ENCODE measurements at places on chromosomes 3 and 15.

DNA sequence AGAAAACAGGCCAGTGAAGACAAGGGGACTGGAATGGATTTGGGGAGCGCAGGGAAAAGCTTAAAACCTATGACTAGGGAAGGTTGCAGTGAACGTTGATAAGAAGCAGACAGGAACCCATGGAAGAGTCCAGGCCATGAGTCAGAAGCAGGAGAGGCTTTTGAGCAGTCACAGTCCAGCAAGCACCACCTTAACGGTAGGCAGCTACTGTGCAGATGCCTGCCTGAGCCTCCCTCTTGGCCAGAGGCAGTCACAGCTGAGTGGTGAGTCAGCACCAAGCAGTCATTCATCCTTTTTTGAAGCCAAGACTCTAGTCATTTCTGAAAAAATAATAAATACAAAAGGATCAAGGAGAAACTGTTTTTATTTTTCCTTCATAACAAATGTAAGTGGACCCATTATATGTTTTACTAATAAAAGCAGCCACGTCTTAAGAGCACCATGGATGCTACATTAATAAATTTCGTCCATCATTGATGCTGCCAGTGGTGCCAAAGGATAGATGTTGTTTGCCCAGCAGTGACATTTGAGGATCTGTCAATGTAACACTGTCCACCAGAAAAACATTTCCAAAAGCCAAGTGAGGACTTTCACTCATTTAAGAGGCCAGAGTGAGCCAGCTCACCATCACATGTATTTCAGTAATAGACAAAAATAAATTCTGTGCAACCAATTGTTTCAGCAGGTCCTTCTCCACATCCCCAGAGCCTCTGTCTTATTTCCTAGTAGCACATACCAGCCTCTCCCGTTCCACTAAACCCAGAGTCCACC, 42.1 kb upstream of the ACTC1 start:
- no peak for DNase-seq

GRCh38 chr3:134655706-134656105, 4.9 kb upstream of the KY start:
- no peak for DNase-seq

DNA sequence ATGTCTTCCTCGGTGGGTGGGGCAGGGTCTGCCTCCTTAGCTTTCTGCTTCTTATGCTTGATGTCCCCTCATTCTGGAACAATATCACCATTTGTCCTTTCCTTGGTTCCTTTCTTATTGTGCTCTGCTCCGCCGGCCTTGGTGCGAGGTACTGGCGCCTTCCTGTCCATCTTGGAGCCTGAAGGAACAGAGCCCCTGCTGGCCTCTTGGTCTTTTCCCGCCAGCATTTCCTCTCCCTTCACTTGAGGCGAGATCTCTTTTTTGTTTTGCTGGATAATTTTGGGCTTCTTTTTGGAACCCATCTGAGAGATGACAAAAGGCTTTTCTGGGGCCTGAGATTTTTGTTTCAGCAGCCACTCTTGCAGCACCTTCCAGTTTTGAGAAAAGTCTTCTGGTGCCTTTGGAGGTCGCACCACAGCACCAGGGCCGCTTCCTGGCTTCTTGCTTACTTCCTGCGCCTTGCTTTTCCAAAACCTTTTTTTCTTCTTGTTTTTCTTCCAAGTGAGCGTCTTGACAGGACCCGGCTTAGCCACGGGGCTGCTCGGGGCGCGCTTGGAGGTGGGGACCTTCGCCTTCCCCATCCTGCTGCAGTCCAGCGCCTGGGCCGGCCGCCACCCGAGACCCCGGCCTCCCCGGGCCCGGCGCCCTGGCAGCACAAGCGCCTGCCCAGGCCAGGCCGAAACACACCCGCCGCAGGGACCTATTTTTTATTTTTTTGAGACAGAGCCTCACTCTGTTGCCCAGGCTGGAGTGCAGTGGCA, 127.1 kb downstream of the KLF13 start:
- DNase-seq, result no peak

- no peak for DNase-seq
Observed at GRCh38 chr3:99466331-99466730, 172.1 kb upstream of the COL8A1 start.

- no peak for DNase-seq
Observed at GRCh38 chr3:30418443-30418842, 188.0 kb upstream of the TGFBR2 start.

- DNase-seq, result no peak
Observed at GRCh38 chr15:51267051-51267702, 71.2 kb downstream of the CYP19A1 start.

DNA sequence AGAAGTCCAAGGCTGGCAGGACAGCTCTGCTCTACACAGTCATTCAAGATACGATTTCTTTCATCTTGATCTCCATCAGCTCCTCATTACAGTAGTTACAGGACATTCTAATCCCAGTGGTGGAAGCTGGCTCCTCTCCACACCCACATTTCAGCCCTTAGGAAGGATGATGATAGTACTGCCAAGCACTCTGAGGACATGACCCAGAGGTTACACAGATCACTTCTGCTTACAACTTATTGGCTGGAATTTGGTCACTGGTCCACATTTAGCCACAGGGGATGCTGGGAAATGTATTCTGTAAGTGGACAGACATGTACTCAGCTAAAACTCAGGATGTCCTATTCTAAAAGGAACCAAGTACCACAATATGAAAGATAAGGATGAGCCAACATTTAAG, 77.1 kb downstream of the IQCH start:
- DNase-seq, result no peak

DNA sequence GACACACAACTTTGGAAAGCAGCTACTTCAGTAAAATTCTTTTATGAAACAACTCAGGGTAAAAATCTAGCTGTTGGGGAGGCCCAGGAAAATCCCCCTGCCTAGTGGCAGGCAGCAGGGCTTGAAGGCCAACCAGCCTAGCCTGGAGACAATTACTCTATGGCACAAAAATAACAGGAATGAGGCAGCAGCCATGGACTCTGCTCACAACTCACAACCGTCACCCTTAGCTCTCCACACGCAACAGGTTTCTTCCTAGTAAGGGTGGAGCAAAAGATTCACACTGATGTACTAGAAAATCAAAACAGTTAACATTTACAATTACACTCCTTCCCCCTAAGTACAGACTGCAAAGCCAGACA, 530 bp upstream of the FBXL22 start:
- DNase-seq, result no peak

GRCh38 chr3:47473391-47473790, 2.4 kb downstream of the SCAP start:
- no peak for DNase-seq

- DNase-seq, result no peak
Observed at GRCh38 chr15:78263351-78263781, 996 bp upstream of the DNAJA4 start.

DNA sequence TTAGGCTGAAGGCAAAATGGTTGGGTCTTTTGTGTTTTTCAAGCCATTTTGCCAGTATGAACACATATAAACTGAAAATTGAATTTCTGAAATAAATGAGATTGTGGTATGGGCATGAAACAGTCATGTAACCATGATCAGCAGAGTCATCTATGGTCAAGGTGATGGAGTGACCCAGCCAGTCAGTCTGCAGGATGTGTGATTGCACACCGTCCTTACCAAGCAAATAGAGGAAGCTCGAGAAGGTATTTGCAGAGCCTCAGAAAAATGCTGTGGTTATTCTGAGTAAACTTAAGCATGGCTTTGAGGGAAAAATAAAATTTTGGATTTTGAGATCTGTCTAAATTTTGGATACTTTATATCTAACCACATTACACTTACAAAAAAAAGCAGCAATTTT, 95.9 kb upstream of the RNF7 start:
- no peak for DNase-seq

GRCh38 chr15:89007989-89008388, 80.3 kb upstream of the ABHD2 start:
- no peak for DNase-seq

- no peak for DNase-seq
Observed at GRCh38 chr3:65168547-65168946, 480.7 kb upstream of the ADAMTS9 start.

DNA sequence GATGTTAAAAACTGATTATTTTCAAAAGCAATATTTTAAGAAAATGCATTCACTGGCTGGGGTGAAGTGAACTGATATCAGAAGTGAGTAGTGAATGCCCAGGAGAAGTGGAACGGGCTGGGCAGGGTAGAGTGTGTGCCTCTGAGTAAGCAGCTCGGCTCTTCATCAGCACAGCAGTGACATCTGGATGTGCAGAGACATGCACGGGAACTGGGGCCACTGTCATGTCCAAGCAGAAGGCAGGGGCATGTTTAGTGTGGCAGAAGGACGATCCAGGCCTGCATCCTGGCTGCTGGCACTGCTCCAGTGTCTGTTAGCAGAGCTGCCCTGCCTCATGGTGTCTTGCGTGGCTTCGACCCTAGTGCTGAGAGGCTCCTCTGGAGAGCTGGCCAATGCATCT, 305.6 kb upstream of the LRRFIP2 start:
- DNase-seq, result no peak

DNA sequence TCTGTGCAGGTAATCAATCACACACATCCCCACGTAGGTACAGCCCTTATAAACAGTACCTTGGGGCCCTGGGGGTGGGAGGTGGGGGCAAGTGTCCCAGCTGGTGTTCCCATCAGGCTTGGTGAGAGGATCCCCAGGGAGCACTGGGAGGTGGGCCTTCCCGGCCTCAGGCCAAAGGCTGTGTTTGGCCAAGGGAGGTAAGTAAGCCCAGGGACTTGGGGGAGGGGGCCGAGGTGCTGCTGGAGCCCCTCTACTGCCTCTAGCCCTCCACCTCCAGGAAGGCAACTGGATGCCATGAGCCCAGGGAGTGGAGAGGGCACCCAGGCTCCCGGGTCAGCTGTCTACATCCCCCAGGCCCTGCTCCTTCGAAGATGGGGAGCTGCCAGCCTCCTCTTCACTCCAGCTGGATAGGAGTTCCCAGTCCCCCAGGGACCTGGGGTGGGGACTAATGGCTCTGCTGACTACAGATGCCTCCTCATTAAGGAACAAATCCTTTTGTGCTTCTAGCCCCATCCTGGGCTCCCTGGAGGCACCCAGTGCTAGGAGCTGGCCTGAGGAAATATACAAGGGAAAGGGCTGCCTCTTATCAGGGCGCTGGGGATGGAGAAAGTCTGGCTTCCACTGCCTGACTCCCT, 33.1 kb downstream of the RNU5B-1 start:
- no peak for DNase-seq

GRCh38 chr15:78808550-78808949, 2.7 kb downstream of the ADAMTS7 start:
- DNase-seq, result no peak

DNA sequence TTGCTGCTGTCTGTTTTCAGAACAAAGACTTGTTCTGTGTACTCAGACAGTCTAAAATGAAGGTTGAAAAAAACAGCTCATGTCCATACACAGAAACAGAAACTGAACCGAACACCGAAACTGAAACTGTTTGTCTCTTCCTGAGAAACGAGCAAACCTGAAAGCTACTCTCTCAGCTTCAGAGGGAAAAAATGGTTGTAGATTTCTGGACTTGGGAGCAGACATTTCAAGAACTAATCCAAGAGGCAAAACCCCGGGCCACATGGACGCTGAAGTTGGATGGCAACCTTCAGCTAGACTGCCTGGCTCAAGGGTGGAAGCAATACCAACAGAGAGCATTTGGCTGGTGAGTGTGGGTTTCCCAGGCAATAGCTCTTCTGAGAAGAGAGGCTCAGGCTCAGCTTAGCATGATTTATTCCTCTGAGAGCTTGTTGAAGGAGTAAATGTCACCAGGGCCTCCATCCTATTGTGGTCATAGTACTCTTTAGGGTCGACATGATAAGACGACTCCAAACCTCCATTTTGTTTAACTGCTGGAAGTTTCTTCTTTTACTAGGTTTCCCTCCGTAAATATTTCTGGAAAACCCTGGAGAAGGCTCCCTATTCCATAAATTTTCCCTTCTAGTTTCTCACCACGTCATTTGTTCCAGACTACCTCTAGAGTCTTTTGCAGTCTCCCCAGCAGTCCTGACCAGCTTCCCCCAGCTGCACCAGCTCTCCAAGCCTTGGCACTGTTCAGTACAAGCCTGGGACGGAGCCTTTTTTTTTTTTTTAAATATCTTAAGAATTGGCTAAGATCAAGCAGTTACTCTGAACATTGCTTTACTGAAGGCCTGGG, at the start of gene RTP4:
Gene RTP4 (plus strand): TSS at position 135 of the 838 bp plus-strand sequence. CDS start 57 bp downstream, at position 192.
- DNase-seq, result peak; percentile 33

DNA sequence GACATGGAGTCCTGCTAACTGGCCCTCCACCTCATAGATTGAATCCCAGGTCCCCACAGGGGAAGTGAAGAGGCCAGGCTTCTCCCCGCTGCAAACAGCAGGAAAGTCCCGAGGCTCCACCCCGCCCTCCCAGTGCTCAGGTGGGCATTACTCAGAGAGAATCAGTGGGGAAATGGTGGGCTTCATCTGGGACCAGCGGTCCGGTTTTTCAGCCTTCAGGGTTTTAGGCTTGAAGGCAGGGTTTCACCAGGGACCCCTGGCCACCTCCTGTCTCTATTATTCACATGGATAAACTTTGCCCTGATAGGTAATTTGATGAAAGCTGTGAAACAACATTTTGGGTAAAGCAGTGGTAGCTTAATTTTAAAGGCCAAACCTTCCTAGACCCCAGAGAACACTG, 31.3 kb downstream of the MKRN3 start:
- DNase-seq, result no peak

DNA sequence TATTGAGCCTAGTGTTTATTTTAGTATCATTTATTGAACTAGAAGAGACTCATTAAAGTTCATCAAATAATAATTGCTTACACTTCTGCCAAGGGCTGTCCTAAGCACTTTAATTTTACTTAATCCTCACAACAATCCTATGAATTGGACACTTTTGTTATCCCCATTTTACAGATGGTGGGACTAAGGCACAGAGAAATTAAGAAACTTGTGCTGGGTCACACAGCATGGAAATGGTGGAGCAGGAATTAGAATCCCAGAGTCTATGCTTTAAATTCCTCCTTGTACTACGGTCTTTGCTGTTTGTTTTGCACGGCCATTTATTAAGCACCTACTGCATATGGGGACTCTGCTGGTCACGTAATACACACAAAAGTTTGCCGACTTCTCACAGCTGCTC, 7.9 kb downstream of the ATP2B2 start:
- DNase-seq, result no peak

GRCh38 chr15:98651581-98652220, 3.4 kb downstream of the IGF1R start:
- no peak for DNase-seq

GRCh38 chr15:37586976-37587375, 347.5 kb upstream of the TMCO5A start:
- no peak for DNase-seq

GRCh38 chr15:69704700-69705099, 252.1 kb downstream of the RPLP1 start:
- DNase-seq, result no peak

- peak; percentile 46 for DNase-seq
Observed at GRCh38 chr3:129650256-129650872, 43.9 kb upstream of the PLXND1 start.

GRCh38 chr3:123159926-123160635, 41.7 kb upstream of the SEC22A start:
- DNase-seq, result no peak

DNA sequence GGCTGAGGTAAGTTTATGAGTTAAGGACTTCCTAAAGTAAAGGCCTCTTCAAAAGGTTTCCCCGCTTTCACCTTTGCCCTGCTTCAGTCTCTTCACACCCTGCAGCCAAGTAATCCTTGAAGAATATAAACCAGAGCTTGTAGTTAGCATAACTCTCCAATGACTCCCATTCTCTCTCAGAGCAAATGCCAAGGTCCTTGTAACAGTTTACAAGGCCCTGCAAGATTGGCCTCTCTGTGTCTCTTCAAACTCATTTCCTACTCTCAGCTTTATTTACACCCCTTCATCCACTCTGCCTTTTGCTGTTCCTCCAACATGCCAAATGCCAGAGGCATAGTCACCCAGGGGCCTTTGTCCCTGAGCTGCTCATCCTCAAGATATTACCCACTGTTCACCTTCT, 60.5 kb upstream of the MME start:
- DNase-seq, result no peak
